HTR-8/SVneo (cell line): ENCODE measurements at places on chromosomes 11 and 22.

DNA sequence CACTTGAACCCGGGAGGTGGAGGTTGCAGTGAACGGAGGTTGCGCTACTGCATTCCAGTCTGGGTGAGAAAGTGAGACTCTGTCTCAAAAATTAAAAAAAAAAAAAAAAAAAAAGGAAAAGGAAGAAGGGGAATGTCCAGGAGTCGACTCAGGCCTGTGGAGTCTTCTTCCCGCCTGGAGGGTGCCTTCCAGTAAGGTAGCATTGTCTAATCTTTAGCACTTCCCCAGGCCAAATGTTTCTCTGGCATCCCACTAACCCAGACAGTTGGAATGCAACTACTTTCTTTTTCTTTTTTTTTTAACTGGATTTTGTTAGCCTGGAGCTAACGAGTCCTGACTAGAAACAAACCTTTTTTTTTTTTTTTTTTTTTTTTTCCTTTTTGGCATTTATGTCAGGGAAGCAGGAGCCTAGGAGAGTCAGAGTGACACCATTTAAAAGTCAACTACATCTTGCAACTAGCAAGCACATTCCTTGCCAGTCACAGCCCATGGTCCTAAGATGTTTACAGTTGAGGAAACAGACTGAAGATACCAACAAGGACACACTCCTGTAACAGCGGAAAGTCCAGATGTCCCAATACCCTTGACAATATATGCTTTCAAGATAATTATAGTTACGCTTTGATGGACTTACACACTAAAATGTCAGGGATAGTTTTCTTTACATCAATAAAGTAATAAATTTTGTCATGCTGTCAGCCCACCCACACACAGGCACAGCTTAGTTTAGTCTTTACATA lies 10.6 kb downstream of the PLET1 start:
- DNase-seq, result no peak

- DNase-seq, result no peak
Measured at GRCh38 chr11:79675081-79675480, 234.3 kb upstream of the TENM4 start.

DNA sequence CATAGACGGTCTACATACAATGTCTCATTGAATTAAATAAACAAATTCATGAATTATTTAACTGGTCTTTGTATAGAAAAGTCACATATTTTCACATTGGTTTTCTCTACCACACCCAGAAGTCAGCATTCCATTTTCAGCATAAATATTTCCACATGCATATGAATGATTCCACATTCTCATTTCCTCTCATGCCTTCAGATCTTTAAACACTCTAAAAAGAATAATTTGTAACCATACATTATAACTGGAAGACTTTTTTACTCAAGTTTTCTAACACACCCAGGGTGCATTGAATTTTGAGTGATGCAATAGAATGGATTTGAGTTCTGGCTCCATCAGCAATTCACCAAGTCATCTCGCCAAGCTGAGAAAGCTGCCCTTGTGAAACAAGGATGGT lies 501.8 kb upstream of the TENM4 start:
- DNase-seq, result no peak

- no peak for DNase-seq
Measured at GRCh38 chr11:1149545-1149944, 8.2 kb upstream of the MUC5AC start.

DNA sequence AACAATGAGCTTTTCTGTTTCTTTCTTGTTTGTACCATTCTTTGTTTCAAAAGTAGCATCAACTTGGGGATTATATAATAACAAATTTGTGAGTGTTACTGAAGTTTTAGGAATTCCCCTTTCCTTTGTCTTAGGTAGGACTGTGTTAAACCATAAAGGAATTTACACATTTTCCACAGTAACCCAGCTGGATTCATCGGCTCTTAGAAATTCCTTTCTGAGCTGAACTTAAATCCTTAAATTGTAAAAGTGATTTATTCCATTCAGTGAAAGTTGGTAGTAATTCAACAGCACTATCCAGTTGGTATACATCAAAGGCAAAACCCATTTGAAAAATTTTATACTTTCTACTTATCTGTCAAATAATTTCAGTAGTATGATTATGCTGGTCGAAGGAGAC lies 11.8 kb downstream of the EMSY start:
- DNase-seq, result no peak

- DNase-seq, result no peak
Measured at GRCh38 chr11:79258576-79258975, 182.3 kb downstream of the TENM4 start.

GRCh38 chr11:61974766-61975631 lies 7.6 kb upstream of the FTH1 start:
- DNase-seq, result no peak

- DNase-seq, result no peak
Measured at GRCh38 chr11:61885784-61886580, 5.4 kb downstream of the FADS3 start.

DNA sequence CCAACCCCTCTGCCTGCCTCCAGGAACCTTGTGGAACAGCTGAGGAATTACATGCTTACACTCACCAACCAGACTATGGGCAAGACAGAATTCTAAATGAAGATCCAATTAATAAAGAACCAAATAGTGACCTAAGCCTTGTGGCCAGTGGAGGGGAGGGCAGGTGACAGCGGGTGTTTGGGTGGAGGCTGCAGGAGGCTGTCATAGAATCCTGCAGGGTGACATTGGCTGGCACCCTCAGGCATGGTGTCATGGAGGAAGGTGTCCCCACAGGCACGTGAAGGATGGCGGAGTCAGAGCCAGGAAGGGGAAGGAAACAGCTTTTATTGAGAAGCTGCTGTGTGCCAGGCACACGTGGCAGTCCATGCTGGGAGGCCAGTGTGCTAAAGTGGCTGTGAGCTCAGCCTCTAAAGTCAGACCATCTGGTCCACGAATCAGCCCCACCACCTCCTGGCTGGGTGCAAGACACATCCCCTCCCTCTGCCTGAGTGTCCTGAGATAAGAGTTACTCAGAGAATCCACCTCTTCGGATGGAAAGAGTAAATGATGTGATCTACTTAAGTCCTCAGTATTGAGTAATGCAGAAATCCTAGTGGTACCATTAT lies 8.7 kb downstream of the MYO18B start:
- no peak for DNase-seq

- DNase-seq, result no peak
Measured at GRCh38 chr11:86748296-86748695, 52.0 kb upstream of the PRSS23 start.

- DNase-seq, result no peak
Measured at GRCh38 chr11:96112192-96113128, 188.6 kb upstream of the MTMR2 start.

DNA sequence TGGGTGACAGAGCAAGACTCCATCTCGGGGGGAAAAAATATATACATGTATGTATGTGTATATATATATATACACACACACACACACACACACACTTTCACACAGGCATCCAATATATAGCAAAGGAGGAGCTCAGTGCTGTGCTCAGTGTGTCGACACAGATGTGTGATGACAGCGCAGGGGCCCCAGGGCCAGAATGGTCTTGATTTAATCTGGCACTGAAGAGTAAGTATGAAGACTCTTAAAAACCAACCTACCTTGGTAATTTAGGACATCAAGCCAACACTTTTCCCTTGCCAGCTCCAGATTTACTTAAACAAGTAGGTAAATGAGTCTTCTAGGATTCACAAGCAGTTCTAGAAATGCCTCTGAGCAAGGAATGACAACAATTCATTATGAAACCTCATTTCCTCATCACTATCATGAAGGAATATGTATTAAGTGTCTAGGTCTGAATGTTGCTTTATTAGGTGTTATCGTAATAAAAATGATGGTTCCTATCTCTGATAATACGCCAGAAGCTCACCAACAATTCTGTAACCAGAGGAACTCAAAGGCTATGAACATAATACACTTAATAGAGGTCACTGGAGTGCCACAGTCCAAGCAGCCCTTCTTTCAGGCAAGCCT lies 71.5 kb downstream of the SGSM3 start:
- no peak for DNase-seq

DNA sequence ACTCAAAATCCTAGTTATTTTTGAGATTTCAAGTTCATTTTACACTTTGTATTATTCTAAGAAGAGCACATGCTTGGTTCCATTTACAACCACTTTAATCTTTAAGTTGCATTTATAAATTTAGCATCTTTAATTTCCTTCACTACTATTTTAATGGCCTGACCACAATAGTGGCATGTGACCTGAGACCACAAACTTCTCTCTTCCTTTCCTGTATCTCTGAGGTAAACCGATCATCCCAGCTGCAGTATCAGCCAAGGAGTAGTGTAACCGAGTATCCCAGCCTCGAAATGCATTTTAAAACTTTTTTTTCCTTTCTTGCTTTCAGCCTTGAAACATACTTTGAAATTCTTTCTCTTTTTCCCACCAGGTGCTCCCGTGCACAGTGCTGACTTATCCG lies 28.7 kb upstream of the CBX6 start:
- DNase-seq, result no peak

DNA sequence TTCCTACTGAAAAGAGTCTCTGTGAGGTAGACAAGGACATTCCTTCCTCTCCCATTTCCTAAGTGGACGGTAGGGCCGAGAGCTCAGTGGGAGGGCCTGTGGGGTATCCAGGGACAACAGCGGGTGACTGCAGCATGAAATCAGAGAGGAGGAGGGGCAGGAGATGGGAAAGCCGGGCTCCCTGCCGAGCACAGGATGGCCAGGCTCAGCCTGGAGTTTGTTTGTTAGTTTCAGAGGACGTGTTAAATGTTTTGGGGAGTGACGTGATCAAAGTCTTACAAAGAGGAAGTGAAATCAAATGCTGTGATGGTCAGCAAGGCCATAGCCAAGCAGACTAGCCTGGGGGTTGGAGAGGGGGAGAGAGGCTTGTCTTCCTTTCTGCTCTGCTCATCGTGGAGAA lies 152.7 kb downstream of the ADAMTS15 start:
- DNase-seq, result no peak

GRCh38 chr11:94602430-94603372 lies 35.5 kb downstream of the PIWIL4 start:
- DNase-seq, result no peak

DNA sequence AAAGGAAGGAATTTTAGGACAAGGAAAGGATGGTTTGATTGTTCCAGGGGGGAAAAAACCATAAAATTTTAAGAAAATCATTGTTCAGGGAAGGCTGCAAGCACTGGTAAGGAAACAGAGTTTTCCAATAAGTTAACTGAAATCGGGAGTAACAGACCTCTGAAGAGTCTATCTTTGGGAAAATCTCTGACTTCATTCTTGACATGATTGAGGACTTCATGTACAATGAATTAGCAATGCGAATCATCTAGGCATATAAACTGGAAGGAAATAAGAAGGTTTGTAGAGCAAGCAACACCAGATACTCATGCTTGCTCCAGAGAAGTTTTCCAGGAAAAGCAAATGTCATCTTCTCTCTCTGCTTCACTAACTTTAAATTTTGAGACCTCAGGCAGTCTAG lies 18.5 kb downstream of the APLP2 start:
- no peak for DNase-seq

GRCh38 chr11:84091212-84091986 lies 805.2 kb upstream of the CCDC90B start:
- DNase-seq, result no peak

DNA sequence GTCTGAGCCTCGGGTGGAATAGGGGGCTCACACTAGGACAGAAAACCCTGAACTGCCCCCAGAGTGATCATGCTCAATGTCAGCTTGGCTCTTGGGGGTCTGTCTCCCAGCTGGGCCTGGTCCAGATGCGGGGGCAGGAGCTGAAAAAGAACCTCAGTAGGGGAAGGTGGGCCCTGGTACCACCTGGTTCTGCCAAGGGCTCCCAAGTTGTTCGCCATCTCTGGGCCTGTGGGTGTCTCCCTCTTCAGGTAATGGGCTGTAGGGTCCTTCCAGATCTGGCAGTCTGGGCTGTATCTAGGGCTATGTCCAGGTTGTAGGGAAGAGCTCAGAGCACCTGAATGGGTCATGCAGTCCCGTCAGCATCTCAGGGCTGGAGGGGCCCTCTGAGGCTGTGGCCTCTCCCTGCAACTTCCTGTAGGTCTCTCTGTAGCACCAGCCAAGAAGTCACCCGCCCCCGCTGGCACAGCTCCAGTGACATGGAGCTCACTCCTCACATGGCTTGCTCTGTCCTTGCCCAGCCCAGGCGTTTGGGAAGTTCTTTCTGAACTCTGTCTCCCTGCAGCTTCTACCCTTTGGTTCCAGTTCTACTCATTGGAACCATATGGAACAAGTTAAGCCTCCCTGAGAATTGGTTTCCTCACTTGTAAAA lies 33.0 kb upstream of the SOX10 start:
- no peak for DNase-seq

DNA sequence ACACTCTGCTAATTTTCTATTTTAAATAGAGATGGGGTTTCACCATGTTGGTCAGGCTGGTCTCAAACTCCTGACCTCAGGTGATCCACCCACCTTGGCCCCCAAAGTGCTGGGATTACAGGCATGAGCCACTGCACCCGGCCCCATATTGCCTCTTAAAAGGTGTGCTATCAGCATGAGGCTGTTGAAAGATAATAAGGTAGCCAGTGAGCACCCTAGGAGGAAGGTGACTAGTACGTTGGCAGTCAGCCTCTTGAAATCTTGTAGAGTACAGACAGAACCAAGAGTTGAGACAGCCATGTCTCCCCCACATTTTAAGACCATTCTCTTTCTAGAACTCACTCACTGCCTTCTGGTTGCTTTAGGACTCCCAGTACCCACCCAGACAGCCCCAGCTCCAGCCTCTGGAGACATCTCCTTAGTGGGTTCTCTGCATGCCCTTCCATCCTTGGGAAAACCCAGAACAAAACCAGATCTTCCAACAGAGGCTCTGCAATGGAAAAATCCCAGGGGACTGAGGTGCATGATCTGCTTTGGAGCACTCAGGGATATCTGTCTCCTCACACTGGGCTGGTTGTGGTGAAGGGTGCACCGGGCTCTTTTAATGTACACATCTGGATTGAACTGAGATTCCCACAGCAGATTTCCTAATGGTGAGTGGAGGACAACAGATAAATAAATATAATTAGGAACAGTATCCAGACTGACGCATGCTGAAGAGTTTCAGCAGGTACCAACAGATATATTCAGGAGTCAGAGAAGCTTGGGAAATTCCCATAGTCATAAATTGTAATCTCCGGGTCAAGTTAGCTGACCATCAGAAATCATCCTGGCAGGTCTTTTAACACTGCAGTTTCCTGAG lies 49.4 kb downstream of the LRRC74B start:
- DNase-seq, result no peak

GRCh38 chr11:12771875-12772274 lies 97.7 kb downstream of the TEAD1 start:
- DNase-seq, result no peak

- no peak for DNase-seq
Measured at GRCh38 chr22:40641269-40641668, 4.8 kb upstream of the MRTFA start.

DNA sequence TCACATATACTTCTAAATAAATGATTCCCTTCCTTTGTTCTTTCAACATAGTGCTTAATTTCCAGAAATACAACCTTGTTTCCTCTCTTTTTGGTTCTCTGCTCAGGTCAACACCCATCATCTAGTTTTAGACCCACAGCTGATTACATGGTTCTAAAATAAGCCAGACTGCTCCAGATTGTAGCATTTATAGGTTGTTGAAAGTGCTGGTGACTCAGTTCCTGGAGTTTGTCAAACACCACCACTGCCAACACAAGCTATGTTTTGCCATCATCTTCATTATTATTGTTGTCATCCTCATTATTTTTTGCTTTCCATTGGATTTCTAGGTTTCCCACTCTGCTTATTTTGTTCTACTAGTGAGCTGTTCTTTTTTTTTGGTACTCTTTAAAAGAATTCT lies 22.3 kb upstream of the MMP20 start:
- DNase-seq, result no peak
